Thyroid gland (tissue), 4 donors: ENCODE measurements at places on chromosomes 1 and 21. TPM values are rescaled to one million over a fixed set of nuclear protein-coding genes. Genes with fewer than 3 reads are reported as not detected.

DCDC2B gene
- not detected for total RNA-seq

DNA sequence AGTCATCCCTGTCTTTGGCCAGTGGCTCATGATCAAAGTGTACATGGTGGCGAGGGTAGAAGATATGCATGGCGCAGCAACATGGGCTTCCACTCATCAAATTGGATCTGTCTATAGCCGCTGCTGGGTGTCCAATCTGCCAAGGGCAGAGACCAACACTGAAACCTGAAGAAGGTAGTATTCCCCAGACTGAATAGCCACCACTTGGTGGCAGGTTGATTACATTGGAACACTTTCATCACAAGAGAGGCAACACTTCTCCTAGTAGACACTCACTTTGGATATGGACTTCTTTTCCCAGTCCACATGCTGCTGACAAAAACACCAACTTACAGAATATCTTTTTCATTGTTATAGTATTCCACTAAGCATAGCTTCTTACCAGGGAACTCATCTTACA, 22.4 kb upstream of the PPM1J start:
- no peaks in the 10 kb centered on the region for H3K27me3 ChIP-seq
- H3K27ac ChIP-seq = no peak overlapping the region
- H3K36me3 ChIP-seq = no peaks in the 10 kb centered on the region
- no peak overlapping the region for H3K4me3 ChIP-seq
- no peak for DNase-seq

- H3K36me3 ChIP-seq = no peaks in the 10 kb centered on the region
- H3K27ac ChIP-seq = no peak overlapping the region
- H3K4me3 ChIP-seq = no peak overlapping the region
- H3K4me1 ChIP-seq = no peaks in the 10 kb centered on the region
- DNase-seq = no peak
These were observed 43.2 kb upstream of the LBR start for GRCh38 chr1:225471109-225471452.

- H3K36me3 ChIP-seq = no peaks in the 10 kb centered on the region
- H3K27ac ChIP-seq = no peak overlapping the region
- H3K27me3 ChIP-seq = no peaks in the 10 kb centered on the region
- no peaks in the 10 kb centered on the region for H3K4me1 ChIP-seq
- H3K4me3 ChIP-seq = no peak overlapping the region
These were observed 95.0 kb downstream of the SUSD4 start for GRCh38 chr1:223269006-223269405.

DNA sequence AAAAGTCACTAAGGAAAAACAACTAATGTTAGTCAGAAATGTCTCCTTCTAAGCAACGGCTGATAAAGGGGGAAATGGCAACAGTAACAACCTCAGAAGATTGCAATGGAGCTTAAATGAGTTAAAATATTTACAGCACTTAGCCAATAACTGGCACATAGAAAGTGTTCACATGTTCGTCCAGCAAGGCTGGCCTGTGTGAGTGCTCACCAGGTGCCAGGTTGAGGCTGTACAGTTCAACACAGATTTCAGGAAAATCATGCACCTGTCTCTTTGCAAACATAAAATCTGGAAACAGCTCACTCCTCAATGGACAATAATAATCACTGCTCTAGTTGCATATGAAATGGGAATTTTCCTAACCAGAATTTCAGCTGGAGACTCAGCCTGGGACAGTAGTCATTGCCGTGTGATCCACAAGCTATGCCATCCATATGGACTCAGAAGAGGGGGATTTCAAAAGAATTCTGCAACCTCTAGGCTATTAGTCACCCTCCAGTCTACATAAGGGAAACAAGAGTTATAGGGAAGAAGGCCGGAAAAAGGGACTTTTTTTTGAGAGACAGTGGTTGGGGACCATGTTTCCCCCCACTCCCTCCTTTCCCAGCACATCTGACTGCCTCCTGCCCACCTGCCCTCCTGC, 68.6 kb downstream of the SYDE2 start:
- H3K27ac ChIP-seq = no peak overlapping the region
- no peak overlapping the region for H3K4me3 ChIP-seq
- H3K27me3 ChIP-seq = no peaks in the 10 kb centered on the region
